ENCODE measurements at places on chromosomes 11 and 22. TPM values are rescaled to one million over a fixed set of nuclear protein-coding genes. Genes with fewer than 3 reads are reported as not detected.

DNA sequence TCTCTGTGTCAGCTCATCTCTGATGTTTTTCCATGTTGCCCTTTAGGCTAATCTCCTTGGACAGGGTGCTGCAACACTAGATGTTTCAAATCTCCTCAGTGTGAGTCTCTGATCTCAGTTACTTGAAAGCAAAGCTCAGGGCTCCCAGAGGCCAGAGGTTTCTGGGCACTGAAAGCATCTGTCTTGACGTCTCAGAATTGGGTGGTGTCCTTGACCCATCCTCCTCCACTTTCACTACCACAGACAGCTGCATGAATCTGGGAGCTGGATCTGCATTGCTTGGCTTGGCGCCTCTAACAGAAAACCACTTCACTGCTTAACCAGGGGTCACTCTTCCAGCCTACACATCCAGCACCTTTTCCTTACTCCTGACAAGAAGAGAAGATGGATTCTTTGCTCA, 399.4 kb downstream of the NXPE2 start:
- H3K4me3 ChIP-seq: no peak overlapping the region
- no peak for DNase-seq
- H3K4me1 ChIP-seq: no peaks in the 10 kb centered on the region
- H3K27ac ChIP-seq: no peak overlapping the region
- H3K27me3 ChIP-seq: no peaks in the 10 kb centered on the region
- no peaks in the 10 kb centered on the region for H3K36me3 ChIP-seq

DNA sequence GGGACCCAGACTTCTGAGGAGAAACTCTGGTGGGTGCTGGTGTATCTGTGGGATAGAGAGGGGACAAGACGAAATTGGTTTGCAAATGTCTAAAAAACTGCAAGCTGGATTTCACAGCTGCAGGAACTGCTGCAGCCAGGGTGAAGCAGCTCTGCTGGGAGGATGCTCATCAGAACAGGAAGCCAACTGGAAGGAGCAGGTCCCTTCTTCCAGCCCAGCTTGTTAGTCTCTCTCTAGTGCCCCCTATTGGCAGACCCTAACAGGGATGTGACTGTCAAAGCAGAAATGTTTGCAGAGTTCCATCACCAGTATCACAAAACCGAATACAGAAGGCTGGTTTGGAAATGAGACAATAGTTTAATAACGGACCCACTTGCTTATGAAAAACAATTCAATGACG, 74.8 kb upstream of the SLC22A12 start:
- H3K4me1 ChIP-seq: no peaks in the 10 kb centered on the region
- no peak overlapping the region for H3K27ac ChIP-seq
- H3K36me3 ChIP-seq: no peaks in the 10 kb centered on the region
- peaks cover 58% of the 10 kb centered on the region for H3K27me3 ChIP-seq
- no peak overlapping the region for H3K4me3 ChIP-seq

GRCh38 chr11:62546929-62547625, 471 bp upstream of the AHNAK start:
- peak; percentile 39 for DNase-seq
- peak overlapping the region; percentile 98 for H3K4me3 ChIP-seq
- peak overlapping the region; percentile 99 for H3K27ac ChIP-seq
- H3K27me3 ChIP-seq: no peaks in the 10 kb centered on the region

GRCh38 chr11:76284161-76284560, 77.9 kb upstream of the WNT11 start:
- DNase-seq: no peak
- no peaks in the 10 kb centered on the region for H3K36me3 ChIP-seq

GRCh38 chr22:18994701-18995326, 58.7 kb upstream of the PRODH start:
- H3K4me3 ChIP-seq: no peak overlapping the region
- H3K36me3 ChIP-seq: no peaks in the 10 kb centered on the region
- no peaks in the 10 kb centered on the region for H3K4me1 ChIP-seq
- peaks cover 22% of the 10 kb centered on the region for H3K27me3 ChIP-seq

GRCh38 chr11:68934321-68934645, 30.6 kb downstream of the IGHMBP2 start:
- no peaks in the 10 kb centered on the region for H3K27me3 ChIP-seq
- no peak for DNase-seq
- no peak overlapping the region for H3K4me3 ChIP-seq

GRCh38 chr11:76564364-76564763, 106.2 kb downstream of the LRRC32 start:
- DNase-seq: no peak
- H3K4me3 ChIP-seq: no peak overlapping the region
- H3K27me3 ChIP-seq: no peaks in the 10 kb centered on the region
- peaks cover 8% of the 10 kb centered on the region for H3K4me1 ChIP-seq
- no peaks in the 10 kb centered on the region for H3K36me3 ChIP-seq

GRCh38 chr11:88292171-88292843, 45.2 kb downstream of the CTSC start:
- no peaks in the 10 kb centered on the region for H3K4me1 ChIP-seq
- no peak overlapping the region for H3K4me3 ChIP-seq
- no peaks in the 10 kb centered on the region for H3K36me3 ChIP-seq
- DNase-seq: peak; percentile 10
- no peak overlapping the region for H3K27ac ChIP-seq
- no peaks in the 10 kb centered on the region for H3K27me3 ChIP-seq

- peaks cover 88% of the 10 kb centered on the region for H3K27me3 ChIP-seq
- no peak overlapping the region for H3K4me3 ChIP-seq
- DNase-seq: no peak
- no peaks in the 10 kb centered on the region for H3K36me3 ChIP-seq
These were observed 26.9 kb upstream of the SCUBE1 start for GRCh38 chr22:43370036-43370435.

- no peak overlapping the region for H3K27ac ChIP-seq
- no peak for DNase-seq
- H3K27me3 ChIP-seq: no peaks in the 10 kb centered on the region
These were observed 36.0 kb downstream of the BUD13 start for GRCh38 chr11:116736763-116737162.

GRCh38 chr11:94423507-94423906, 22.3 kb upstream of the GPR83 start:
- H3K27ac ChIP-seq: no peak overlapping the region
- no peak for DNase-seq
- H3K36me3 ChIP-seq: peaks cover 4% of the 10 kb centered on the region

GRCh38 chr11:17651681-17652080, 67.7 kb upstream of the MYOD1 start:
- H3K4me3 ChIP-seq: no peak overlapping the region
- H3K27ac ChIP-seq: no peak overlapping the region
- no peak for DNase-seq
- no peaks in the 10 kb centered on the region for H3K4me1 ChIP-seq
- H3K27me3 ChIP-seq: peaks cover 21% of the 10 kb centered on the region

DNA sequence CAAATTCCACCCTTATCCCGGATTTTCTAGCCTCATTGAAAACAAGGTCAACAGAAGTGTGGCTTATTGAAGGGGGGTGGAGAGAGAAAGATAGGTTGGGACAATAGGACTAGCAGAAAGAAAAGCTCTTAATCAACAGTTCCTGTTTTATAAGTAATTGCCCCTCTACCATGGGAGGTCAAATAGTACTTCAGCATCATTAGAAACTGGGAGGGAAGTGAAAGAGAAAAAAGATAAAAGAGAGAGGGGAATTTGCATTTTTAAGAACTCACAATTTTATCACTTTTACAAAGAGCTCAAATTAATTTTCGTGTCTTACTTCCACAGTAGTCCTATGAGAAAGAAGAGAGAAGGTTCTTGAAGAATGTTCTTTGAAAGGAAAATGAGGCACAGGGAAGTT, 89.2 kb downstream of the AMOTL1 start:
- H3K27me3 ChIP-seq: no peaks in the 10 kb centered on the region
- DNase-seq: no peak
- H3K36me3 ChIP-seq: peaks cover 6% of the 10 kb centered on the region
- H3K4me1 ChIP-seq: peaks cover 21% of the 10 kb centered on the region
- H3K4me3 ChIP-seq: no peak overlapping the region
- no peak overlapping the region for H3K27ac ChIP-seq

DNA sequence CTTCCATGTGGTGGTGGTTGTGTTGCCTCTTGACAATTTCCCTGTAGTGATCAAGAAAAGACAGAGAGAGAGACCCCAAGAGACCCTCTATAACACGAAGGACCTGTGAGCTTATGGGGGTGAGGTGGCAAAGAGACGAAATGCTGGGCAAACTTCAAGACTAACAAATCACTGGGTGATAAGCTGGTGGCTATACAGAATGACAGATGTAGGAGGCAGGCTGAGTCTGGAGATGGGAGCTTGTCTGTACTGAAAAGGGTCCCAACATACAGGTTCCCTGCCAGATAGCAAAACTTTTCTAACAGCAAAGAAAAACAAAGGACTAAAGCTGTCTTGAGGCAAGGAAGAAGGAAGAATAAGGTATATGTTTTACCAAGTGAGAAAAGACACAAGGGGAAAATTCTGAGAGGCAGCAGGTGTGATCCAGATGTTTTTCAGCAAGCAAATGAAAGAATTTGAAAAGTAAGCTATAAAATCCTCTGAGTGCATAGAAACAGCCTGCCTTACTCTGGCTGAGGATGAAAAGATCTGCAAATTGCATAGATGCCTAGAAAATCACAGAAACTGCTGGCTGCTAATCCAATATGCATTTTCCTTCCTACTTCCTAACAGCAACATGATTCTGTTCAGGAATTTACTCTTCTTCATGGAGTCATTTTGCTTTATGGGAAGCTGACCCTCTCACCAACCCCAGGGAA, 21.9 kb upstream of the LYVE1 start:
- peak overlapping the region; percentile 21 for H3K27ac ChIP-seq
- H3K4me3 ChIP-seq: no peak overlapping the region
- no peak for DNase-seq
- H3K36me3 ChIP-seq: no peaks in the 10 kb centered on the region
- peaks cover 8% of the 10 kb centered on the region for H3K4me1 ChIP-seq

F2 gene
- 0.15 TPM for polyA plus RNA-seq

DAGLA gene
- 1.7 TPM for polyA plus RNA-seq

NUP98 gene
- 11.1 TPM for polyA plus RNA-seq

GTSE1 gene
- 0.33 TPM for polyA plus RNA-seq

SCN3B gene
- polyA plus RNA-seq: 0.78 TPM

ACTN3 gene
- polyA plus RNA-seq: 0.03 TPM

KRTAP5-7 gene
- 0.01 TPM for polyA plus RNA-seq

GPHA2 gene
- polyA plus RNA-seq: not detected

OR2AT4 gene
- not detected for polyA plus RNA-seq

NLRP14 gene
- not detected for polyA plus RNA-seq

PHRF1 gene
- polyA plus RNA-seq: 19.1 TPM

ART1 gene
- polyA plus RNA-seq: not detected
